ENCODE measurements at places on chromosomes 11 and 22. TPM values are rescaled to one million over a fixed set of nuclear protein-coding genes. Genes with fewer than 3 reads are reported as not detected.

Gene TKFC
- 15.1 TPM for total RNA-seq

Gene CLDN5
- not detected for total RNA-seq

Gene ZW10
- total RNA-seq: 31.0 TPM

Gene LDHAL6A
- total RNA-seq: not detected

Gene HEPHL1
- not detected for total RNA-seq

Gene PRG3
- not detected for total RNA-seq

Gene OSM
- not detected for total RNA-seq

Gene SCGB1A1
- total RNA-seq: not detected

Gene SMIM38
- not detected for total RNA-seq

Gene CNTF
- total RNA-seq: 0.72 TPM

Gene ZNF214
- 5.5 TPM for total RNA-seq

Gene BRSK2
- total RNA-seq: 1.3 TPM

Gene TBX1
- not detected for total RNA-seq

DNA sequence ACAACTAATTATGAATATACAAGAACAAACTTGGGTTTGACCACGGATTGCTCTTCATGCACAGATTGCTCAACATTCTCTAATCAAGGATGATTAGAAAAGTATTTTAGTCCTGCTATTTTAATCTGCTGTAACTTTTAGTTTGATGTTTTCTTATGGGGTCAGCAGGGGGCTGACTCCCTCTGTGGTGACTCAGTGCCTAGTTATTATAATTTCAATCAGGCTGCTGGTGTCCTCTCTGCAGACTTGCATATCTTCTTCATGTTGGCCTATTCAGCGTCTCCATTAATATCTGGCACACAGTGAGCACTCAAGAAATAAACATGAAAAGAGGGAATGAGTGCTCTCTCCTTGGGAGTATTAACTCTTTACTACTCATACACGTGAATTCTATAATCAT is 223.8 kb upstream of the DDI1 start:
- no peak for DNase-seq

GRCh38 chr11:118212131-118212725 is 12.6 kb downstream of the JAML start:
- no peak for DNase-seq

DNA sequence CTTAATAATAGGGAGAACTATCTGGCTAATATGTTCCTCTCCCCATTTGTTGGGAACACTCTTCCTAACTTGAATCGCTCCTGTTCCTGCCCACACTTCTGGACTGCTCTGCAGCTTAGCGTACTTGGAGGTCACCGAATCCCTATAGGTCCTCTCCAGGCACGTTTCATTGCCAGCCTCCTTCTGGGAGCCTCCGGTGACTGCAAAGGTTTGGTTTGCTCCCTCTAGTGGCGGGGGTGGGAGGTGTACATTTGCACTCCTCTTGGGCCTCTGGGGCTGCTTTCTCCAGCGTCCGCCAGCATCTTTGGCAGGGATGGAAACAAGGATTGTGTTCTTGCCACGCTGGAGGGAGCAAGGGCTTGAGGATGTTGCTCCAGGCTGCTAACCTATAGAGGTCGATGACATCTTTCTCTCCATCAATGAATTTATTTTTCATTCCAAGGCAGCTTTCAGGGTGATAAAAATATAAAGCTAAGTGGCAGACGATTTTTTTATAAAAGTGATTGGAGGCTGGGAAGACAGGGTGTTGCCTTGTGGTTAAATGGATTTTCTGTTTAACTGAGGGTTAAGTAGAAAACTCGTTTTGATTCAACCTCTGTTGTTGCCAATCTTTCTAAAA is 48.7 kb downstream of the TSPAN18 start:
- peak; percentile 63 for DNase-seq

GRCh38 chr22:29308791-29309262 is 2.4 kb downstream of the GAS2L1 start:
- peak; percentile 71 for DNase-seq

DNA sequence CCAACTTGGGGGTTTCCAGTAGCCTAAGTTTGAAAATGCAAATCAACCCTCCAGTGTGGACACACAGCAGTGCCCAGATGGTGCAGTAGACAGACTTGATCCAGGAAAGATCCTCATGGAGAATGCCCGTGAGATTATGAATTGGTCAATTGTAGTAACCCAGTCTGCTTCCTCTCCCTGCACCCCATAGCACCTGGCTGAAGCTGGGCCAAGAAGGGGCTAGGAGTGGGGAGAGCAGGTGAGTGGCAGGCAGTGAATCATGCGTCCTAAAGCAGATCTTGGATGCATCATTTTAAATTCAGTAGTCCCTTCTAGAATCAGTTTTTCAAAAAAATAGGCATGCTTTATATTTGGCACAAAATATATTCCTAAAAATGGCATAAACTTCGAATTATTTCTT is 52.2 kb downstream of the CYB5R2 start:
- DNase-seq: no peak

DNA sequence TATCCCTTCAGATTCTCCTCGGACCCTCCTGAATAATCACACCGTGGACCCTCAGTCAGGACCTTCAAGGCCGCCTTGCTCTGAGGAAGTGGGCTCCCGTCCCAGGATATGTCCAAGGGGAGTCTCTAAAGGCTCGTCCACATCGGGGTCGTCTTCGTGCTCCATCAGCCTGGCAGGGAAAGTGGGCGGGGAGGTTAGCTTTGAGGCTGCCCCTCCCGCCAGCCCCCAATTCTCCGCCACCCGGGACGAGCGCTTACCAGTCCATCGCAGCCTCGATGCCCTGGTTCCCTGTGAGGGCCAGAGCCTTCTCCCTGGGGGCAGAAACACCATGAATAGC is 472 bp downstream of the UBXN1 start:
- no peak for DNase-seq

- no peak for DNase-seq
These were observed 356.3 kb upstream of the ISX start for GRCh38 chr22:34709641-34710040.

DNA sequence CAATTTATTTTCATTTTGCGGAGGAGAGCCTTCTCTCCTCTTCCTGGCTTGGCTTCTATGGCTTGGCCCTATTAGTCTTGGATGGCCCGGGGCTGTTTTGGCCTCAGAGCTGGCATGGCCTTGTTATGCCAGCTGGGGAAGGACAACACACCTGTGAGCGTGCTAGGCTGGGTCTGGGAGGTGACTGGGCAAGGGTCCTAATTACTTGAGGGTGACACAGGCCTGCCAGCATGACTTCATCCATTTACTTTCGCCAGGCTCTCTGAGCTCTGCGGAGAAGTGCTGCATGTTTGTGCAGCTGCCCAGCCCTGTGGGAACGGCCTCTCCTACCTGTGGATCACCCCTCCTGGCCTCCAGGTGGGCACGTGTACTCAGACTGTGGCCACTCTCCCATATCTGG is 153.6 kb downstream of the SNX19 start:
- DNase-seq: no peak

GRCh38 chr11:44094260-44094868 is 1.1 kb upstream of the EXT2 start:
- DNase-seq: peak; percentile 76

- DNase-seq: no peak
These were observed 9.3 kb downstream of the SLC25A1 start for GRCh38 chr22:19169002-19169946.

DNA sequence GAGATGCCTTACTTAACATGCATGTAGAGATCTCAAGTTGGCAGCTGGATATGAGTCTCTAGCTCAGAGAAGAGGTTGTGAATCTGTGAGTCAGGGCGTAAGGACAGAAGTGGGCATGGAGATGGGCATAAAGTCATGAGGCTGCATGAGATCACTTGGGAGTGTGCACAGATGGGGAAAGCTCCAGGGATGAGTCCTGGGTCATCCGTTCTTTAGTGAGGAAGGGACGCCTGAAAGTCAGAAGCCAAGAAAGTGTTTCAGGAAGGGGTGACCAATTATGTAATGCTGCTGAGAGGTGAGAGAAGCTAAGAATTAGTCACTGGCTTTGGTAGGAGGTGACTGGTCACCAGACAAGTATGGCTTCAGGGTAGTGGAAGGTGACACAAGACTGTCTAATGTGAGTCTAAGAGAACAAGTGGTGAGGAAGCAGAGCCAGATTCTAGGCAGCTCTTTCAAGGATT is 6.7 kb downstream of the ACP2 start:
- no peak for DNase-seq

- DNase-seq: no peak
These were observed 262.3 kb upstream of the CADM1 start for GRCh38 chr11:115766561-115766960.

DNA sequence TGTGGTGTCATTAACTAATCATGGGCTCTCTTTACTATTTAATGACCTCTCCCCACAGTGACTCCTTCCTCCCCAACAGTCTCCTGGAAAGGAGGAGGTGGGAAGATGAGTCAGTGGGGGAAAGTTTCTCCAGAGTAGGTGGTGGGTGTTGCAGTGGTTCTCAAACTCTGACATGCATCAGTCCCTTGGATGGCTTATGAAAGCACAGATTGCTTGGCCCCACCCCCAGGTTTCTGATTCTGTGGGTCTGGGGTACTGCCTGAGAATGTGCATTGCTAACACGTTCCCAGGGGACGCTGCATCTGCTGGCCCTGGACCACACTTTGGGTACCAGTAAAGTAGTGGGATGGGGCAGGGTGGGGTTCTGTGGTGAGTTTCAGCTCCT is 9.8 kb downstream of the CD82 start:
- no peak for DNase-seq

- DNase-seq: no peak
These were observed 79.3 kb downstream of the MICAL2 start for GRCh38 chr11:12189543-12190235.

DNA sequence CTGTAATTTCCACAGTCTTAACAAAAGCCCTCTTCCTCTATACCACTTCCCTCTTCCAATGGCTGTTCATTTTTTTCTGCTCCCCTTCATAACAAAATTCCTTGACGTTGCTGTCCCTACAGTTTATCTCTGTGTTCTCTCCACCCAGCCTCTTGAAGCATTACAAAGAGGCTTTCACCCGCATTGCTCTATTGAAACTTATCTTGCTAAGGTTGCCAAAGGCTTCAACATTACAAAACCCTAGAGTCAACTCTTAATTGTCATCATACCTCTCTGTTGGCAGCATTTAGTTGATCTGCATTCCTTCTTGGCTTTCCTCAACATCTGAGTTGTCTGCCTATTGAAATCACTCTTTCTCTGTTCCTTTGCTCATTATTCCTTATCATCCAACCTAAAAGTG is 1055.7 kb downstream of the JRKL start:
- no peak for DNase-seq

DNA sequence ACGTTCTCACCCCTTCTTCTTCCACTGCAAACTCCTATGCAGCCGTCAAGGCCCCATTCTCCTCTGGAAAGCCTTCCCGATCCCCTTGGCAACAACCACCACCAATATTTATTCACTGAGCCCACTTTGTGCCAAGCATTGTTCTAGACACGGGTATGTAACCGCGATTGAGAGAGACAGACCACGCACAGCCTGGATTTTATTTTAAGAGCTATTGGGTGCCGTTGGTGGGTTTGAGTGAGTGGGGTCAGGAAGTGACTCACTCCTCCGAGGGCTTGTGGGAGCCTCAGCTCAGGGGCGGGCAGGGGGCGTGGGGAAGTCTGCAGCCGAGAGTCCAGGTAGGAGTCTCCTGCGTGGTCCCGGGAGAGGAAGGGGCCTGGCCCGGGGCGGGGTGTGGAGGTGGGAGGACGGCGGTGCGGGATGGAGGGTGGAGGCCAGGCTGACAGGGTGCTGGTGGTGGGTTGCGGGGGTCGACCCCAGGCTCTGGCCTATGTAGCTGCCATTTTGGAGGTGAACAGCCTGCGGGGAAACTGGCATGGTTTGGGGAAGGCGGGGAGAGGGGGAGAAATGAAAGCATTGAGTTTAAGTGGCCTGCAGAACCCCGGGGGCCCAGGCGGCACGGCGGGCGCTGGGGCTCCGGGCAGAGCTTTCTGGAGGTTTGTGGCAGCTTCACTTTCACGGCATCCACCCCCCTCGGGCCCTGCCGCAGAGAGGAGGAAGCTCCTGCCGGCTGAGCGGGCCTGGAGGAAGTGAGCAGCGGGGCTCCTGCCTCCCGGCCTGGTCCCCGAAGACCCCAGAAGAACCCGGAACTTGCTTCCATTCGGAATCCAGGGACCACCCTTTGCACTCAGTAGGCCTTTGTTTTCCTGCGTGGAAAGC is 547 bp downstream of the PARVG start:
- peak; percentile 27 for DNase-seq
